Stimulated activated CD4-positive, alpha-beta T cell treated with anti-CD3 and anti-CD28 coated beads, Interleukin-12 subunit alpha, Interleukin-12 subunit beta, amount 100 ng/mL, for 48 hours (primary cell): ENCODE measurements at places on chromosomes 6 and 20.

GRCh38 chr20:36367907-36368799, 62.0 kb downstream of the DLGAP4 start:
- no peak for DNase-seq

DNA sequence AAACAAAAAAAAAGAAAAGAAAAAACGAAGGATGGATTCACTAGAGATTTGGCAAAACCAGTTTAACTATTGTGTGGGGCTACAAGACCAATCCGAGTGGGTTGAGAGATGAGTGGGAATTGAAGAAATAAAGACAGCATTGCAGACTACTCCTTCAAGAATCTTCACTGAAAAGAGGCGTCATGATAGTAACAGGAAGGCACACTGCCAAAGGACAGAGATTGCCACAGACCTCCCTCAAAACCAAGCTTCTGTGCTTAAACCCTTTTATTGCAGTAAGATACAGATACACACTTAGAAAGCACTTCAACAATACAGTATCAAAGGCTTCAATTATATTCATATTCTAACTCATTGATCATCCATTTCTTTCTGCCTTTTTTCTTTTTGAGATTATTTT, 103.9 kb downstream of the IPCEF1 start:
- DNase-seq, result no peak

GRCh38 chr6:168099201-168100010, 20.4 kb upstream of the FRMD1 start:
- no peak for DNase-seq

GRCh38 chr6:161088676-161089328, 97.2 kb downstream of the MAP3K4 start:
- DNase-seq, result no peak

DNA sequence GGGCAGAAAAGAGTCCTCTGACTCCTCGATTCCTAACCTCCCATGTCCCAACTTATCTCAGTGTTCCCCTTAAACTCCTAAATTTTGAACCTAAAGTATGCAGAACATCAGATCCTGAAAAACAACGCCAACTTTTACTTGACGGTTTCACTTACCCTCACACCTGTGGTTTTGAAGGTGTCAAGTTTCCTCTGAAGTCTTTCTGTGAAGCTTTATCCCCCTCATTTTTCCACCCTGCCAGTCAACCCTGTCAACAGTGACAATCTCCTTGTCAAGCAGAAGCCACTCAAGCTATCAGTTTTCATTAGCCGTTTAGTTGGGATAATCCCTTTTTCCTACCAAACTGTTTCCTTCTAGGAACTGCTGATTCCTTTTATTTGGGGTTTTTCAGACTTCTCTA, 245.4 kb upstream of the PREP start:
- no peak for DNase-seq
